ENCODE measurements at places on chromosomes 1 and 21.

- DNase-seq: no peak
Measured at GRCh38 chr1:76090283-76091203, 16.0 kb downstream of the ST6GALNAC3 start.

- DNase-seq: no peak
Measured at GRCh38 chr1:199878823-199879222, 148.7 kb upstream of the NR5A2 start.

- no peak for DNase-seq
Measured at GRCh38 chr1:184658055-184658454, 96.6 kb downstream of the EDEM3 start.

DNA sequence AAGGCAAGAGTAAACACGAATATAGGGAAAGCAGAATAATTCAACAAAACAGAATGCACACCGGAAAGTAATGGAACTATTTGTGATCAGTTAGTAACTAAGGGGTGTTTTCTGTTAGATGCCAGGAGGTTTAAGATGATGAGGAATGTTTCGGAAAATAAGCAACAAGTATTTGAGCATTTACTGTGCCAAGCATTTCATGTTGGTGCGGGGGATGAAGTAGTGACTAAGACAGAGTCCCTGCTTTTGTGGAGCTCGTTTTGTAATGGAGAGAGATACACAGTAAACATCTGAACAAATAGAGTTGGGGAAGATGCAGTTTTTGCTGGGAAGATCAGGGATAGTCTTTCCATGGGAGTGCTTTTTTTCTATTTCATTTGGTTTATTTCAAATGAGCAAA, 78.7 kb downstream of the DYRK1A start:
- no peak for DNase-seq

GRCh38 chr21:31342348-31342747, 1.7 kb downstream of the TIAM1 start:
- DNase-seq: no peak

DNA sequence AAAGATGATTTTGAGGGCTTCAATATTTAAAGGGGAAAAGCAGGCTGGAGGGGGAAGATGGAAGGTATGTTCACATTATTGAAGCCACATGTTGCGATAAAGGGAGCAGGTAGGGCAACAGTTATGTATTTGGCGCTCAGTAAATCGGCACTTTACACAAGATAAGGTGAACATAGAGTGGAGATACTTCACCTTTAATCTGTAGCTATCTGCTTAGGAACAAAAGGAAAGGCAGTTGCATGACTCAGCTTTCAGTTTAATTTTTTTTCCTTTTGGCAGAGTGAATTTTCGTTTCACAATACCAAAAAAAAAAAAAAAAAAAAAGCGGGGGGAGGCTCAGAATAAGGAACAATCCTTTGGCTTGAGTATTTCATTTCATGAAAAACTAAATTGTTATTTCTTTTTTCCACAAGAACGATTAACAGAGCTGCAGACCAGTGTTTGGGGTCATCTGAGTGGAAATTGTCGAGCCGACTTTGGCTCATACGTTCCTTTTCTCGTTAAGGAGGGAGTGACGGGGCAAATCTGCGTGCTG, 1.1 kb upstream of the COQ8A start:
- no peak for DNase-seq

GRCh38 chr21:42520628-42521253, 7.1 kb downstream of the SLC37A1 start:
- no peak for DNase-seq

GRCh38 chr21:32055305-32055704, 182.5 kb downstream of the HUNK start:
- DNase-seq: no peak

- no peak for DNase-seq
Measured at GRCh38 chr1:114008993-114009392, 29.7 kb downstream of the OLFML3 start.

DNA sequence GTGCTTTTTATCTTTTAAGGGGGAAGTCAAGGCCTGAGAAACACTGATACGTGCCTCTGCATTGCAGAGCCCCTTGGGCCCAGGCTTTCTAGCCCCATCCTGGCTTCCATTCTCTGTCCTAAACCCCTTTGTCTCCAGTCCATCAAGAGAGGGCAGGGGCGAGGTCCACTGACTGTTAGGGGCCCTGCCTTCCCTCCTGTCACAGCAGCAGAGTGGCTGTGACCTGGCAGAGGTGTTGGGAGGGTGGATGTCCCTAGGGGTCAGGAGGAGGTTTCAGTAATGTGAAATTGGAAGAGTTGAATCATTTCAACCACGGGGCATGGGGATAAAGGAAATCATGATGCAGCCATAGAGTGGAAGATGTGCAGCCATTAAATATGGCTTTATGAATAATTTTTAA, 24.0 kb downstream of the SOX13 start:
- DNase-seq: no peak
